ENCODE measurements at places on chromosomes 7 and 10. TPM values are rescaled to one million over a fixed set of nuclear protein-coding genes. Genes with fewer than 3 reads are reported as not detected.

GRCh38 chr10:131767716-131768115 is 133.1 kb upstream of the PPP2R2D start:
- no peak for DNase-seq

GPR15LG gene
- not detected for total RNA-seq

MTURN gene
- total RNA-seq = 9.7 TPM

PALS2 gene
- total RNA-seq = 21.6 TPM

OR2A42 gene
- not detected for total RNA-seq

DNA sequence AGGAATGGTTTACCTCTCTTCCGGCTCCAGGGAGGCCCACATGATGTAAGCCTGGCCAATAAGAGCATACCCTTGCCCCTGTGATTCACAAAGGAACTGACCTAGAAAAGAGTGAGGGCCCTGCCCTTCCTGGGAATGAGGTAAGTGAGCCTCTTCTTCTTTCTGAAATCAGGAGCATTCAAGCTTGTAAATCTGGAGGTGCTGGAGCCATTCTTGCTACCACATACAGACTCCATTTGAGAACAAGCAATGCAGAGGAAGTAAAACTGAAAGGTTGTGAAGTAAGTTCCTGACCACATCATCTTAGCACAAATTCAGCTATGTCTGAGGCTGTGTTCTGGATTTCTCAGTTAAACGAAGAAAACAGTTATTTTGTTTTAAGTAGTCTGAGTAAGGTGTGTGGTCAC is 132.2 kb downstream of the CD36 start:
- no peak for DNase-seq

Measured in activated naive CD8-positive, alpha-beta T cell treated with anti-CD3 and anti-CD28 coated beads, Interleukin-2, amount 10 ng/mL, durations not matched to agents 7 days and 5 days (primary cell).